ENCODE measurements at places on chromosomes 1 and 21.

GRCh38 chr21:42040411-42041180, 30.4 kb upstream of the ZBTB21 start:
- no peak overlapping the region for H3K27ac ChIP-seq
- H3K36me3 ChIP-seq = no peaks in the 10 kb centered on the region
- no peak for DNase-seq
- H3K4me3 ChIP-seq = no peak overlapping the region
- no peaks in the 10 kb centered on the region for H3K4me1 ChIP-seq

- no peaks in the 10 kb centered on the region for H3K27me3 ChIP-seq
- no peak overlapping the region for H3K4me3 ChIP-seq
- H3K36me3 ChIP-seq = peaks cover 55% of the 10 kb centered on the region
- no peak overlapping the region for H3K27ac ChIP-seq
- DNase-seq = no peak
Observed at GRCh38 chr1:77649127-77649526, 33.3 kb downstream of the ZZZ3 start.

DNA sequence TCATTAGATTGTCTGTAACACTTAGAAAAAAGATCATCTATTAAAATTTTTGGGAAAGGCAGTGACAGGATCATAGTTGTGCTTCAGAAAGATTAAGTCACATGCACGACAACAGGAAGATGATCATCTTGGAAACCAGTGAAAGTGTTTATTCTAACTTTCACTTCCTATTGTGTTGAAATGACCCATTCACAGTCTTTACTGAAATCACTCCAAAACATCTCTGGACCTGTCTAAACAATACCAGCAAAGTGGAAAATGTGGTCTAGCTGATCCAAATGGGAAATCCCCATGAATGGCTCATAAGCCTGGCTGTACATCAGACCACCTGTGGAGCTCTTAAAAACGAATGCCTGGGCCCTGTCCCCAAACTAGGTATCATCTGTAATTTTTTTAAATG, 111.1 kb upstream of the ETV3 start:
- no peak overlapping the region for H3K4me3 ChIP-seq

- H3K36me3 ChIP-seq = no peaks in the 10 kb centered on the region
- no peaks in the 10 kb centered on the region for H3K4me1 ChIP-seq
- no peak overlapping the region for H3K4me3 ChIP-seq
- DNase-seq = no peak
- no peaks in the 10 kb centered on the region for H3K27me3 ChIP-seq
Observed at GRCh38 chr1:218718977-218719376, 373.8 kb downstream of the TGFB2 start.

- no peak overlapping the region for H3K27ac ChIP-seq
- no peak for DNase-seq
- H3K4me3 ChIP-seq = no peak overlapping the region
- no peaks in the 10 kb centered on the region for H3K27me3 ChIP-seq
- H3K4me1 ChIP-seq = peaks cover 58% of the 10 kb centered on the region
Observed at GRCh38 chr1:89627596-89627962, 5.3 kb upstream of the LRRC8C start.

DNA sequence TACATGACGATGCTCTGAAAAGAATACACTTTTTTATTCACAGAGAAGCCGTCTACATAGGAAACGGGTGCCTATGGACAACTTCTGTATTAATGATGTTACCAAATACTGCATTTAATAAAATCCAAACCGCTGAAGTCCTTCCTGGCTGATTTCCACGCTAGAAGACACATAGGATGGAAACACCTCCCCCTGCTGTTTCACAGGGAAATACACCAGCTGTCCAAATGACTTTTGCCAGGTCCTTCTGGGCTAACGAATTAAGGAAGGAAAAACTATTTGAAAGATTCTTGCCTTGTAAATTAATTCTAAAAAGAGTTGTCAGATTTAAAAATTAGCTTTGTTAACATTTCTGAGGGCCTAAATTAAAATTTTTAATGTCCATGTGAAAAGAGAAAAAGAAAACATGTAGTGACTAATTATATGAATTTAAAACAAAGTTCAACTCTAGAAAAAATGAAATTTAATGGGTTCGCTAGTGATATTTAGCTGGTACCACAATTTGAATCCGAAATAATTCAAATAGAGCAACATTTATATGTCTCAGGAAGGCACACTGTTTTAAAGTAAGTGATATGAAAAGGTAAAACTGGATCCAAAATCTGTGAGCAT, 146.0 kb downstream of the RERE start:
- no peak overlapping the region for H3K4me3 ChIP-seq
- peak; percentile 67 for DNase-seq
- H3K36me3 ChIP-seq = no peaks in the 10 kb centered on the region

- H3K27ac ChIP-seq = no peak overlapping the region
- H3K36me3 ChIP-seq = no peaks in the 10 kb centered on the region
- no peaks in the 10 kb centered on the region for H3K4me1 ChIP-seq
- H3K27me3 ChIP-seq = no peaks in the 10 kb centered on the region
Observed at GRCh38 chr1:18013216-18013615, 94.4 kb upstream of the IGSF21 start.

DNA sequence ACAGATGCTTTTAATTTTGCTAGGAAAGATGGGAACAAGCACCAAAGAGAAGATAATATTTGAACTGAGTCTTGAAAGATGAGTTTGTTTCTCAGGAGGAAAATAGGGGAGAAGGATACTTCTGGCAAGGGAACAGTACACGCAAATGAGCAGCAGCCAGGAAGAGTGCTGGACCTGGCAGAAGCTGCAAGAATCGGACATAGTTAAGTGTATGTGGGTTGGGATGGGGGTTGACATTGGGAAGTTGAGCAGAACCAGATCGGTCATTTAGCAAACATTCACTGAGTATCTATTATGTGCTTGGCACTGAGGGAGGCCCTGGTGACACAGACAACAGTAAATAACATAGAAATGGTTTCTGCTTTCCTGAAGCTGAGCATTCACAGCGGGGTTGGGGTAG, 198.8 kb downstream of the PLPP3 start:
- DNase-seq = no peak
- H3K4me3 ChIP-seq = no peak overlapping the region
- H3K4me1 ChIP-seq = peaks cover 1% of the 10 kb centered on the region
- H3K36me3 ChIP-seq = no peaks in the 10 kb centered on the region
- H3K27ac ChIP-seq = no peak overlapping the region

- no peak overlapping the region for H3K4me3 ChIP-seq
- no peak overlapping the region for H3K27ac ChIP-seq
- no peaks in the 10 kb centered on the region for H3K27me3 ChIP-seq
- no peaks in the 10 kb centered on the region for H3K4me1 ChIP-seq
Observed at GRCh38 chr1:243996223-243996622, 54.9 kb upstream of the ZBTB18 start.

GRCh38 chr1:5514527-5515183, 477.6 kb downstream of the NPHP4 start:
- DNase-seq = peak; percentile 54
- H3K36me3 ChIP-seq = no peaks in the 10 kb centered on the region
- no peaks in the 10 kb centered on the region for H3K4me1 ChIP-seq
- H3K4me3 ChIP-seq = no peak overlapping the region

DNA sequence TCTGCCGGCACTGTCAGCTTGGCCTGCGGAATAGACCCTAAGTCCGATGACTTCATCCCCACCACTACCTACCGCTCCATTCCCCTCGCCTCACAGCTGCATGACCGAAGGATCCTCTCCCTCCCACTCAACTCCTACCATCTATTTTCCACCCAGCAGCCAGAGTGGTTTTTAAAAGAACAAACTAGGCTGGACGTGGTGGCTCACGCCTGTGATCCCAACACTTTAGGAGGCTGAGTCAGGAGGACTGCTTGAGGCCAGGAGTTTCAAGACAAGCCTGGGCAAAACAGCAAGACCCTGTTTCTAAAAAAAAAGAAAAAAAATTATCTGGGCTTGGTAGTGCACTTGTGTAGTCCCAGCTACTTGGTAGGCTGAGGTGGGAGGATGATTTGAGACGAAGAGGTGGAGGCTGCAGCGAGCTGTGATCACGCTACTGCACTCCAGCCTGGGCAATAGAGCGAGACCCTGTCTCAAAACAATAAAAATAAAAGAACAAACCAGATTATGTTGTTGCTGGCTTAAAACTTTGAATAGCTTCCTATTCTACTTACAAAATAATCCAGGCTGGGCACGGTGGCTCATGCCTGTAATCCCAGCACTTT, 59.0 kb downstream of the UBIAD1 start:
- H3K27ac ChIP-seq = no peak overlapping the region
- no peaks in the 10 kb centered on the region for H3K36me3 ChIP-seq
- peaks cover 16% of the 10 kb centered on the region for H3K27me3 ChIP-seq
- no peak for DNase-seq

GRCh38 chr1:204366759-204367158, 7.0 kb upstream of the PLEKHA6 start:
- H3K4me1 ChIP-seq = peaks cover 6% of the 10 kb centered on the region
- no peaks in the 10 kb centered on the region for H3K27me3 ChIP-seq
- H3K4me3 ChIP-seq = no peak overlapping the region
- H3K36me3 ChIP-seq = no peaks in the 10 kb centered on the region

DNA sequence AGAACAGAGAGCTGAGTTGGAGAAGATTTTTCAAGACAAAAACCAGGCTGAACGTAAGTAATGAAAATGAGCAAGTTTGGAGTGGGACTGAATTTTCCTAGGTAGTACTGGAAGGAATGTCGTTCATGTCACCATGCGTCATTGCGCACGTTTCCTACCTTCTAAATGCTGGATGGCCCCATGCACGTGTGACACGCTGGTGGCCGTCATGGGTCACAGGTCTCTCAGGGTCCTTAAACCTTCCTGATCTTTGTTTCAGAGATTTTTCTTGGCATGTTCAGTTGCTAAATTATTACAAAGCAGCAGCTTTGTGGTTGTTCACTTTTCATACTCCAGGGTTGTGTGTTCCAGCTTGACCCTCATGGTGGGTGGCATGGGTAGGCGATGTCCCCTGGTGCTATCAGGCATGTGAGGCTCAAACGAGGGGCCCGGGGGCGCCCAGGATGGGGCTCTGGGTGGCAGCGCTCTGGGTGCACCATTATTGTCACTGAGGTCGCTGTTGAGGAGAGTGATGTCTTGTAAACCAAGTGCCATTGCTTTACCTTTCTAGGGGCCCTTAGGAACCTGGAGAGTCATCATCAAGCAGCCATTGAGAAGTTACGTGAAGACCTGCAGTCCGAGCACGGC, 25.3 kb downstream of the PCNT start:
- no peaks in the 10 kb centered on the region for H3K4me1 ChIP-seq
- H3K27ac ChIP-seq = no peak overlapping the region
- H3K27me3 ChIP-seq = no peaks in the 10 kb centered on the region
- peaks cover 33% of the 10 kb centered on the region for H3K36me3 ChIP-seq
- no peak overlapping the region for H3K4me3 ChIP-seq
- DNase-seq = no peak

GRCh38 chr1:87007323-87007722, 92.9 kb downstream of the HS2ST1 start:
- no peak for DNase-seq
- no peak overlapping the region for H3K27ac ChIP-seq
- H3K36me3 ChIP-seq = no peaks in the 10 kb centered on the region
- no peaks in the 10 kb centered on the region for H3K4me1 ChIP-seq
- H3K27me3 ChIP-seq = no peaks in the 10 kb centered on the region

GRCh38 chr1:110783292-110783918, 89.5 kb upstream of the CD53 start:
- H3K27ac ChIP-seq = no peak overlapping the region
- H3K27me3 ChIP-seq = no peaks in the 10 kb centered on the region
- no peaks in the 10 kb centered on the region for H3K36me3 ChIP-seq
- no peak overlapping the region for H3K4me3 ChIP-seq

DNA sequence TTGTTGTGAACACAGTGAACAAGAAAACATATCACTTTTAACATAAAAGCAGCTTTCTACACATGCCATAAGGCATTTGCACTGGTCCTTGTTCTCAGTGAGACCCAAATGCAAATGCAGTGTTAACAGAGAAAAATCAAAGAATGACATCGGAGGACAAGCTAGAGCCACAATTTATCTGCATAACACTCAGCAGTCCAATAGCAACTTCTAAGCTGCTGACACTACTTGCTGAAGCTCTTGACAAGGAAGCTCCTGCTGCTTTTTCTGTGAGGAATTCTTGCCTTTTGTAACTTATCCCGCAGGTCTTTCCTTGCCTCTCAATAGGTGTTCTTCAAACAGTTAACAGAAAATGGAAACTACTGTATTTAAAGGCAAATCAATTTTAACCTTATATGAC, 34.7 kb downstream of the USH2A start:
- no peak overlapping the region for H3K27ac ChIP-seq
- H3K4me1 ChIP-seq = no peaks in the 10 kb centered on the region

- no peaks in the 10 kb centered on the region for H3K27me3 ChIP-seq
- no peak overlapping the region for H3K27ac ChIP-seq
- no peaks in the 10 kb centered on the region for H3K36me3 ChIP-seq
- no peak overlapping the region for H3K4me3 ChIP-seq
Observed at GRCh38 chr21:35850029-35850428, 210.3 kb downstream of the SETD4 start.

- no peaks in the 10 kb centered on the region for H3K27me3 ChIP-seq
- no peaks in the 10 kb centered on the region for H3K36me3 ChIP-seq
- DNase-seq = no peak
- no peak overlapping the region for H3K27ac ChIP-seq
- H3K4me1 ChIP-seq = no peaks in the 10 kb centered on the region
Observed at GRCh38 chr1:221023482-221023881, 144.2 kb downstream of the HLX start.

DNA sequence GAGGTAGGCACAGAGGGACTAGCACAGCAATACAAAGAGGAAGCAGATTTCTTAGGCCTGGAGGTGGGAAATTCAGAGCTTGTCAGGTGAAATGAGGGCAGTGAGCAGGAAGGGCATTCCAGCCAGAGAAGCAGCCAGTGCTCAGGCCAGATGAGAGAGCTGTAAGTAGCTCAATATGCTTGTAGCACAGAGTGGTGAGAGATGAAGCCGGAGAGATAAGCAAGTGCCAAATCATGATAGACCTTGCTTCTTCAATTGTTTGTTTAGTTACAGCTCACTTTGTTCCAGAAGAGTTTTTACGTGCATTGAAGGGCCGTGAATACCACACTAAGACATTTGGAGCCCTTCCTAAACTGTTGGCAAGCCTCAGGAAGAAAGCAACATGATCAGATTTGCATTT, 42.0 kb upstream of the ADAMTS1 start:
- no peak overlapping the region for H3K4me3 ChIP-seq
- H3K36me3 ChIP-seq = no peaks in the 10 kb centered on the region
- H3K27me3 ChIP-seq = no peaks in the 10 kb centered on the region
- no peak overlapping the region for H3K27ac ChIP-seq
- DNase-seq = no peak
- no peaks in the 10 kb centered on the region for H3K4me1 ChIP-seq

DNA sequence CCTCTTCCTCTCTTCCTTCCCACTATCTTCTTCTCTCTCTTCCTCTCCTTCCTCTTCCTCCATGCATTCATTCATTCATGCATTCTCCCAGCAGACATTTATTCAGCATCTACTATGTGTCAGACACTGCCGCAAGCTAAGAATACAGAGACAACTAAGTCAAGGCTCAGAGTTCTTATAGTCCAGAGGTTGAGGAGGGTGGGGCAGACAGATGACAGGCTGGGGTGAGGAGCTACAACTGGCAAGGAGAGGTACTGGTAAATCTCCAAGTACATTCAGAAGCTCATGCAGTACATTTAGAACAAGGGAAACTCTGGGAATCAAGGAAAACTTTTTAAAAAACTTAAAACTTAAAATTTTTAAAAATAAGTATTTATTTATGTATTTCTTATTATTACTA, 56.4 kb upstream of the FMOD start:
- H3K4me3 ChIP-seq = no peak overlapping the region
- peaks cover 67% of the 10 kb centered on the region for H3K4me1 ChIP-seq
- no peaks in the 10 kb centered on the region for H3K36me3 ChIP-seq
- H3K27me3 ChIP-seq = no peaks in the 10 kb centered on the region
- H3K27ac ChIP-seq = peak overlapping the region; percentile 57

GRCh38 chr1:112172294-112172882, 182.9 kb upstream of the KCND3 start:
- H3K4me1 ChIP-seq = no peaks in the 10 kb centered on the region
- no peak overlapping the region for H3K4me3 ChIP-seq
- no peaks in the 10 kb centered on the region for H3K36me3 ChIP-seq
- no peak overlapping the region for H3K27ac ChIP-seq

GRCh38 chr1:185627171-185627570, 107.0 kb upstream of the HMCN1 start:
- H3K36me3 ChIP-seq = no peaks in the 10 kb centered on the region
- H3K4me3 ChIP-seq = no peak overlapping the region
- no peaks in the 10 kb centered on the region for H3K27me3 ChIP-seq

All from tibial nerve (tissue), 4 donors.